RPMI7951 (cell line): ENCODE measurements at places on chromosomes 4 and X. TPM values are rescaled to one million over a fixed set of nuclear protein-coding genes. Genes with fewer than 3 reads are reported as not detected.

- DNase-seq = no peak
These were observed 38.6 kb downstream of the RXFP1 start for GRCh38 chr4:158560284-158560683.

- peak; percentile 26 for DNase-seq
These were observed 16.4 kb downstream of the DDX3X start for GRCh38 chrX:41350150-41350975.

- peak; percentile 32 for DNase-seq
These were observed 353.3 kb downstream of the ARHGAP24 start for GRCh38 chr4:85828027-85828890.

DNA sequence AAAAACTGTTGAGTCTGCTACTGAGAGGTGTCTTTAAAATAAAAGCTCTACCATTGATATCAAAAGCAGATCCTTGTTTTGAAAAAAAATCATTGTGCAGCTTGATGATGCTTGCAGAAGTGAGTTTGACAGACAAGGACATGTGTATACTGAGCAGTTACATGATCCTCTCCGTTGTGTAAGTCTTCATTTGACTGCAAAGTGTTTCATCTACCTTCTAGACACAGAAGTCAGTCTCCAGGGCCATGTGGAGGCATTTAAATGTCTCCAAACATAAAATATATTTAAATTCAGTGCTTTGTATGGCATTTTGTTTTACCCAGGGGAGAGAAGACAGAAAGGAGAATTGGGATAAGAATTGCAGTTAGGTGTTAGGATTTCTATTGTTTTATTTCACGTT lies 107.8 kb upstream of the MYOZ2 start:
- DNase-seq = no peak

- no peak for DNase-seq
These were observed 404 bp downstream of the PPP2R3B start for GRCh38 chrX:386239-386767.

- peak; percentile 100 for DNase-seq
These were observed 435.8 kb downstream of the SPRY1 start for GRCh38 chr4:123832173-123833026.

Gene PRR32
- not detected in 2 replicates for total RNA-seq
